ENCODE measurements at places on chromosomes 2 and 18.

DNA sequence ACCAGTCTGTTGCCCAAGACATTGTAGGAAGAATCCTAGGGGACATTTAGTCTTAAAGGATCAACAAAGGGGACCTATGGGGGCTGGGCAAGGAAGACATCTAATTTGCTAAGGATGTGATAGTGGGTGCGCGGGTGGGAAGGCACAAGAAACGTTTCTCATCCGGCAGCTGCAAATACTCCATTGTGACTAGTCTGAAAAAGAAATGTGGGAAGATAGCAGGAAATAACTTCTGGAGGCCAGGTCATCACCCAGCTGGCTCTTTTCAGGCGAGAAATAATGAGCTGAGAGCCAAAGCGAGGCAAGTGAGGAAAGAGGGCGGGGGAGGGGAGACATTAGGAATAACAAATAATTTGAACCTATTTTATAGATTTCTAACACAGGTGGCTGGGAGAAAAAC, 70.3 kb upstream of the NCK2 start:
- H3K27me3 ChIP-seq: peaks cover 17% of the 10 kb centered on the region
- no peak overlapping the region for H3K4me3 ChIP-seq
- H3K4me1 ChIP-seq: no peaks in the 10 kb centered on the region
- no peak overlapping the region for H3K27ac ChIP-seq
- H3K36me3 ChIP-seq: no peaks in the 10 kb centered on the region

DNA sequence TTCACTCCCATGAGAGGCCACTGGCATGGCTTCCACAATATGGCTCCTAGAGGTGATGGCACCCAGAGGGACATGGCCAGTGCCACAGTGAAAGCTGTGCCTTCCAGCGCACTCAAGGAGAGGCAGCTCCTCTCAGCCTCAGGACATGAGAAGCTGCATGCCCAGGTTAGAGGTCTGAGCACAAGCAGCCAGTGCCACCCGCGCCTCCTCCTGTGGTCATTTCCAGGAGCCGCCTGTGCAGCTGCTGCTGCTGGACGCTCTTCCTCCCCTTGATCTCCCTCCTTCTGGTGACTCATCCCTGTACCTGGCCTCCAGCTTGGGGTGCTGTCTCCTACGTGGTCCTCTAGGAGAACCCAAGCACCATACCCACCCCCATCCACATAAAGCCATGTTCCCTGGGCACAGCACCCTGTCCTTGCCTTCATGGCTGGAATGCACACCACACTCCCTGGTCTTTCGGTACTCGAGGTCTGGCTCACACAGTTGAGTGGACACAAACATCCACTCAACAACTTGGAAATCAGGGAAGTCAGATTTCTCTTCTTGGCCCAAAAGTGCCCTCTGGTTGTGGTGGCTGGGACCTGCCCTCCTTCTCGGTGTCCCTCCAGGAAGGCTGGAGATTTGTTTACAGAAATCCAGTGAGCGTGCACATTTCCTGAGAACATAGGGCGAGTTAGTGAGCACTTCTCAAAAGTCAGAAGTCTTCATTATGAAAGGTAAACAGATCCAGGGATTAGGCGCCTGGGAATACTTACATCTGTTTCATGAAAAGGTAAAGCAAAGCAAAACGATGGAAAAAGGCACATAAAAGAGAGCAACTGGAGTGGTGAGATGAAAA, 96.7 kb downstream of the EIPR1 start:
- peaks cover 9% of the 10 kb centered on the region for H3K36me3 ChIP-seq
- H3K4me1 ChIP-seq: no peaks in the 10 kb centered on the region
- DNase-seq: no peak
- no peak overlapping the region for H3K27ac ChIP-seq

- DNase-seq: peak; percentile 61
- peaks cover 63% of the 10 kb centered on the region for H3K27me3 ChIP-seq
- no peak within 1 kb of the TSS for H3K27ac ChIP-seq
- H3K4me1 ChIP-seq: peaks cover 23% of the 10 kb centered on the region
- H3K4me3 ChIP-seq: peak within 1 kb of the TSS; percentile 75
Observed at GRCh38 chr2:170816504-170817092, at the start of gene GAD1. Gene GAD1, plus strand, starts transcription at chr2:170816887. Its CDS starts 1,705 bp downstream, at chr2:170818592.

DNA sequence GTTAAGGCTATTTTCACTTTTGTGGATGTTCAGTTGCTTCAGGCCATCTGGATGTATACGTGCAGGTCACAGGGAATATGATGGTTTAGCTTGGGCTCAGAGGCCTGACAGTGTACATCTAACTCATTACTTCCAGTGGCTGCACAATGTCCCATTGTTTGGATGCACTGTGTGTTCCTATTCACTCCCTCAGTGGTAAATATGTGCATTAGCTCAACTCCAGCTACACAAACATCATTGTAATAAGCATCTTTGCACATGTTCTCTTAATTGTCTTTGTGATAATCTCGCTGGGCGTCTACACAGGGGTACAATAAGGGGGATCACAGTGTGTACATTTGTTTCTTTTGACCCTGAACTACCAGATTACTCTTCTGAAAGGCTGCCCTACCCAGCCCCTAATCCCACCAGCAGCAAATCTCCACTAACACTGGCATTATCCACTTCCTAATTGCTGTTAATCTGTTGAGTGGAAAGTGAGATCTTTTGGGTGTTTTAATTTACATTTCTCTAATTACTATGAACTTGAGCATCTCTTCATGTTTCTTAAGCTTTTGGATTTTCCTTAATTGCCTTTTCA, 56.1 kb upstream of the POLE4 start:
- H3K4me3 ChIP-seq: no peak overlapping the region
- H3K27me3 ChIP-seq: peaks cover 3% of the 10 kb centered on the region
- no peak for DNase-seq
- peaks cover 17% of the 10 kb centered on the region for H3K36me3 ChIP-seq
- H3K4me1 ChIP-seq: peaks cover 6% of the 10 kb centered on the region
- no peak overlapping the region for H3K27ac ChIP-seq

- H3K4me1 ChIP-seq: no peaks in the 10 kb centered on the region
- no peaks in the 10 kb centered on the region for H3K27me3 ChIP-seq
- H3K36me3 ChIP-seq: no peaks in the 10 kb centered on the region
- no peak overlapping the region for H3K4me3 ChIP-seq
- peak; percentile 10 for DNase-seq
Observed at GRCh38 chr2:161710131-161710915, 86.1 kb downstream of the SLC4A10 start.

DNA sequence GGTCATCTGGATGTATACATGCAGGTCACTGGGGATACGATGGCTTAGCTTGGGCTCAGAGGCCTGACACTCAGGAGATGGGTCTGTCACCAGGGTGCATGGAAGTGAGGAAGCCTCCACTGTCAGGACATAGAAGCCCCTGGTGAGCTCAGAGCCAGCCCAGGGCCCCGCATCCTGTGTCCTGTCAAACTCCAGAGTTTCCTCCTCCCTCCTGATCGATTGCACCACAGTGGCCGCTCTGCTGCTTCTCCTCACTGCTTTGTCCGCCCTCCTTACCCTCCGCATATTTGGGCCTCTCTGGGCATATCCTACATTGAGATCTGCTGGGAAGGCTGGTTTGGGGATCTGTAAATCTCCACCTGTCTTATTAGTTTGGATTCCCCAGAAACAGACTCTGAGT, 37.5 kb upstream of the ATG16L1 start:
- no peak overlapping the region for H3K27ac ChIP-seq
- H3K36me3 ChIP-seq: no peaks in the 10 kb centered on the region
- H3K4me3 ChIP-seq: no peak overlapping the region

GRCh38 chr2:239608260-239608659, 207.4 kb upstream of the HDAC4 start:
- H3K36me3 ChIP-seq: peaks cover 7% of the 10 kb centered on the region
- no peak overlapping the region for H3K4me3 ChIP-seq
- H3K4me1 ChIP-seq: no peaks in the 10 kb centered on the region
- no peak for DNase-seq
- H3K27me3 ChIP-seq: no peaks in the 10 kb centered on the region

DNA sequence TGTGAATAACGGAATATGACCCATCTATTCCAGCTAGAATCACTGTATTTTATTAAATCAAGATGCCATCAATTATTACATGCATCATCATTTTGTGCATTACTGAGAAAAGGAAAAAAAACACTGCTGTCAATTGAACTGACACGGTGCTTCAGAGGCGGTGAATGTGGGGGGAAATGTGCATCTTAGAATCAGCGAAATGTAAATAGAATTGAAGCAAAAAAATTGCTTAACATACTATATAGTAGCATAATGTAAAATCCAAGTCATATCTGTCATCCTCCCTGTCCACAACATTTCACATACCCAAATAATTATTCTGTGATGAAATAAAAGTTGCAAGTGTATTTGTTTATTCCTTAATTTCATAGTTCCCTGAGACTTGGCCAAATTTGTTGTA, 84.6 kb downstream of the PRKRA start:
- no peaks in the 10 kb centered on the region for H3K27me3 ChIP-seq
- no peaks in the 10 kb centered on the region for H3K4me1 ChIP-seq
- H3K36me3 ChIP-seq: no peaks in the 10 kb centered on the region

DNA sequence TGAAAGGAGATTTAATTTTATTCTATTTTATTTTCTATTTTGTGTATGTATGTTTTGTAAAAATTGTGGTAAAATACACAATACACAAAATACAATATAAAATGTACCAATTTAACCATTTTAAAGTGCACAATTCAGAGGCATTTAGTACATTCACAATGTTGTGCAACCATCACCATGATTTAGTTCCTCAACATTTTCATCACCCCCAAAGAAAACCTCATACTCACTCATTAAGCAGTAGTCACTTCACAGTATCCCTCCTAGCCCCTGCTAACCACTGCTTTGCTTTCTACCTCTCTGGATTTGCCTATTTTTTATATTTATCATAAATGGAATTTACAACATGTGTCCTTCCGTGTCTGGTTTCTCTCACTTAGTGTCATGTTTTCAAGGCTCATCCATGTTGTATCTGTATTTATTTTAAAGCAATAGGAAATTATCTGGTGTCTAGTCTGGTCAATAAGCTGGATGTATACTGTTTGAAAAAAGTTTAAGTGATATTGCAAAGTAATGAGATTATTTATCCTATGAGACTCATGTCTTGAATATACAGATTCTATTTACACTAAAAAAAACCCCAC, 77.9 kb upstream of the GLS start:
- H3K27ac ChIP-seq: no peak overlapping the region
- H3K4me3 ChIP-seq: no peak overlapping the region
- no peaks in the 10 kb centered on the region for H3K27me3 ChIP-seq

GRCh38 chr18:4450065-4450658, 4.9 kb downstream of the DLGAP1 start:
- no peak overlapping the region for H3K27ac ChIP-seq
- no peak overlapping the region for H3K4me3 ChIP-seq
- no peaks in the 10 kb centered on the region for H3K4me1 ChIP-seq
- DNase-seq: no peak
- no peaks in the 10 kb centered on the region for H3K27me3 ChIP-seq

DNA sequence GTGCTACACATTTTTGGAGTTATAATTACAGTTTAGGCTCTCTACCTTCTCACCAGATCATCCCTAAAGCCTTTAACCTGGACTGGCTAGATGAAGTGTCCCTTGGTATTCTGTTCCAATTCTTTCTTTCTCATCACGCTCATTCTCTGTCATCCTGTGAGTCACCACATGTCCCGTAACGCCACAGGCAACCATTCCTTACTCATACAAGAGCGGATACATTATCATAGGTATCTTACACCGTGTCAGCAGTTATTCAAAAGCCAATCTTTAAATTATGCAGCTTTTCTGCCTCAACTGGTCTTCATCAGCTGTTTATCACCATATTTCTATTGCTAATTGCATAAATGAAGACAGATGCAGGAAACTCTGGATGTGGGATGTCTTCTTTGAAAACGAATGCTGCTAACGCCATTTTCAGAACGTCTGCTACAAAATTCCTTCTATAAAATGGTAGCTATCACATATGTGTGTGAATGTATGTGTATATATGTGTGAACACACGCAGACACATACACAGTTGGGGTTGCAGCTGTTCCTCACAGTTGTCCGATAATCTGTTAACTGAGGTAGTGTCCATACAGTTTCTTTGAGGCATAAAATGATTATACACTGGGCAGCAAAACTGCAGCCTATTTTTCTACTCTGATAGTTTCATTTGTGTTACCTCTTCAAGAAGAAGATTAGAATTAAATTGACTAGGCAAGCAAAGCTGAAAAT, 47.9 kb downstream of the EML6 start:
- H3K4me3 ChIP-seq: no peak overlapping the region
- H3K36me3 ChIP-seq: peaks cover 23% of the 10 kb centered on the region
- no peaks in the 10 kb centered on the region for H3K27me3 ChIP-seq
- DNase-seq: peak; percentile 69

- DNase-seq: no peak
- peaks cover under 1% of the 10 kb centered on the region for H3K4me1 ChIP-seq
- H3K27me3 ChIP-seq: peaks cover 21% of the 10 kb centered on the region
- no peak overlapping the region for H3K4me3 ChIP-seq
- H3K36me3 ChIP-seq: no peaks in the 10 kb centered on the region
- no peak overlapping the region for H3K27ac ChIP-seq
Observed at GRCh38 chr18:3117493-3118192, 102.1 kb downstream of the MYOM1 start.

GRCh38 chr18:36706134-36706881, 122.5 kb downstream of the TPGS2 start:
- H3K4me1 ChIP-seq: peaks cover 59% of the 10 kb centered on the region
- DNase-seq: peak; percentile 36
- H3K27me3 ChIP-seq: peaks cover 3% of the 10 kb centered on the region
- peak overlapping the region; percentile 50 for H3K4me3 ChIP-seq

DNA sequence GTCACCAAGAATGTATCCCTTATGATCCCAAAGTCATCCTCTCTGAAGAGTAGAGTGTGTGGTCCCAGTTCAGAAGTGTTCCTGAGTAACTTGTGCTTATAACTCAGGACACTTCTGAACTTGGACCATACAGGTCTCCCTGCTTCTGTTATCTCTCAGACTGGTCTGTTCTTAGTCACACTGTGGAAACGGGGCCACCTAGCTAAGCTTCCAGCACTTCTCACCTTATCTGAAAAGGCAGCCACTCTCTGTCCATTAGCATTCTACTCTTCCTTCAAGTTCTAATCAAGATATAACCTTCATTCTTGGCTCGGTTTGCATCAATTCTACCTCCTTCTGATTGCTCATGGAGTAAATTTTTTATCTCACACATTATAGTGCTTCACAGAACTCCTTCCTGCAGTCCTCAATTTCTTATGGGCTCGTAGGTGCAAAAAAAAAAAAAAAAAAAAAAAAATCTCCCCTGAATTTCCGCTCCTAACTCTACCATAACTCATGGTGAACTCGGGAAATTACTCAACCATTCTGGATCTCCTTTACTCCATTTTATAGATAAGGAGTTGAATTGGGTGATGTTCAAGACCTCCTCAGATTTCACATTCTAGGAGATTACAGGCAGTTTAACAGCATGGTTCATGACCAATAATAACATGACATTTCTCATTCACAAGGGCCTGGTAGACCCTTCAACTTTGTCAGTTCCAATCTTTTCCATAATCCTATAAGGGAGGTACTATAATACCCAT, 108.4 kb downstream of the TACR1 start:
- H3K27me3 ChIP-seq: no peaks in the 10 kb centered on the region
- no peak overlapping the region for H3K27ac ChIP-seq
- H3K36me3 ChIP-seq: no peaks in the 10 kb centered on the region
- no peak for DNase-seq
- peaks cover 21% of the 10 kb centered on the region for H3K4me1 ChIP-seq
- H3K4me3 ChIP-seq: no peak overlapping the region

DNA sequence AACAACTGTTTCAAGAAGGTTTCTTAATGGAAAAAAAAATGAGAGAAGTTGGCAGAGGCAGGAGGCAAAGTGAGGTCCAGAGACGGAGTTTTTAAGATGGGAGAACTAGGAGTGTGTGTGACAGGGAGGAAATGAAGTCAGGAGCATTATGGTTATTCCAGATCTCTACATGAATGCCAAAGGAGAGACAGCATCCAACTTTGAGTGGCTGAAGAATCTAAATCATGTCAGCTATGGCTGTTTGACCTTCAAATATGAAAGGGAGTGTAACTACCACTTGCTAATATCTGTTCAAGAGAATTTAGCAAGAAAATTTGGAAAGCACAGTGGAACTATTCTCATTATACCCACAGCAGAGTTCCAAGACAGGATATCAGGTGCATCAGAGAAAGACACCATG, 81.2 kb upstream of the CCBE1 start:
- H3K4me3 ChIP-seq: no peak overlapping the region
- H3K27ac ChIP-seq: no peak overlapping the region
- H3K27me3 ChIP-seq: no peaks in the 10 kb centered on the region

All from HFFc6 (cell line).